Activated CD4-positive, alpha-beta memory T cell treated with anti-CD3 and anti-CD28 coated beads, Interleukin-2, amount 10 ng/mL, durations not matched to agents 7 days and 5 days (primary cell): ENCODE measurements at places on chromosomes 4 and X. TPM values are rescaled to one million over a fixed set of nuclear protein-coding genes. Genes with fewer than 3 reads are reported as not detected.
A peak's percentile ranks its signal among the peaks of the same experiment; 100 is the strongest.

Gene TEX13C
- not detected for total RNA-seq

Gene DNAAF6
- total RNA-seq: not detected

- H3K4me3 ChIP-seq: no peak overlapping the region
- no peaks in the 10 kb centered on the region for H3K27me3 ChIP-seq
- no peaks in the 10 kb centered on the region for H3K4me1 ChIP-seq
- no peak for DNase-seq
These were observed 146.1 kb downstream of the RBM46 start for GRCh38 chr4:154927126-154927680.

- H3K27ac ChIP-seq: no peak overlapping the region
- peak; percentile 49 for DNase-seq
- peaks cover 18% of the 10 kb centered on the region for H3K4me1 ChIP-seq
- no peaks in the 10 kb centered on the region for H3K36me3 ChIP-seq
- no peaks in the 10 kb centered on the region for H3K27me3 ChIP-seq
These were observed 5.8 kb upstream of the TET2 start for GRCh38 chr4:105140684-105141490.

- H3K4me1 ChIP-seq: peaks cover 18% of the 10 kb centered on the region
- H3K4me3 ChIP-seq: no peak overlapping the region
- peaks cover 9% of the 10 kb centered on the region for H3K36me3 ChIP-seq
- DNase-seq: no peak
- no peak overlapping the region for H3K27ac ChIP-seq
- peaks cover 73% of the 10 kb centered on the region for H3K27me3 ChIP-seq
These were observed 3.7 kb downstream of the CRMP1 start for GRCh38 chr4:5889002-5889696.

Gene ADH1B
- not detected for total RNA-seq

GRCh38 chrX:41692162-41692749 lies 3.5 kb downstream of the GPR34 start:
- H3K4me1 ChIP-seq: peaks cover 44% of the 10 kb centered on the region
- no peak overlapping the region for H3K4me3 ChIP-seq
- no peak for DNase-seq
- H3K27ac ChIP-seq: no peak overlapping the region
- H3K36me3 ChIP-seq: peaks cover 15% of the 10 kb centered on the region

DNA sequence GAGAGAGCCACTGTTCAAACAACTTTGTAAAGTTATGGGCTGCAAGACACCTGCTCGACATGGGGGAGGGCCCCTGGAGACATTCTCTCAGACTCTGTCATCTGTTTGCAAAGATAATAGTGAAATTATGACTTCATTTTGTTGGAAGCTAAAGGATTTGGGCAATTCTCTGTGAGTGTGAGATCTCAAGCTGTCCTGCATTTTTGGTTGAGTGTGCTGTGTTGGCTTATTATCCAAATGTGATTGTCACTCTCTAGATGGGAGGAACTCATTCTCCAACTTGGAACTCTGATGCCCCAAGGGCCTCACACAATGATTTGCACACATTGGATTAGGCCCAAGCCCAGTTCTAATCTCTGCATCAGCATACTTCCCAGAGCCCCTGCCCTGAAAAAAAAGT lies 63.7 kb downstream of the STK32B start:
- H3K4me3 ChIP-seq: no peak overlapping the region
- H3K36me3 ChIP-seq: no peaks in the 10 kb centered on the region
- no peak overlapping the region for H3K27ac ChIP-seq
- DNase-seq: no peak
- no peaks in the 10 kb centered on the region for H3K27me3 ChIP-seq

Gene HDX
- 1.2 TPM for total RNA-seq

Gene TET2
- 25.0 TPM for total RNA-seq

- H3K4me3 ChIP-seq: no peak overlapping the region
- no peaks in the 10 kb centered on the region for H3K36me3 ChIP-seq
- H3K27me3 ChIP-seq: no peaks in the 10 kb centered on the region
- no peak for DNase-seq
These were observed 60.9 kb downstream of the SH2D1A start for GRCh38 chrX:124407226-124407625.

Gene MPC1L
- not detected for total RNA-seq

- no peaks in the 10 kb centered on the region for H3K27me3 ChIP-seq
- H3K27ac ChIP-seq: no peak overlapping the region
- no peaks in the 10 kb centered on the region for H3K36me3 ChIP-seq
- H3K4me1 ChIP-seq: no peaks in the 10 kb centered on the region
- no peak for DNase-seq
These were observed 376.0 kb downstream of the GBA3 start for GRCh38 chr4:23068756-23069155.

GRCh38 chr4:172392741-172393140 lies 579.5 kb downstream of the GALNTL6 start:
- no peak overlapping the region for H3K27ac ChIP-seq
- no peak overlapping the region for H3K4me3 ChIP-seq
- H3K27me3 ChIP-seq: no peaks in the 10 kb centered on the region
- no peaks in the 10 kb centered on the region for H3K4me1 ChIP-seq
- DNase-seq: no peak
- no peaks in the 10 kb centered on the region for H3K36me3 ChIP-seq

DNA sequence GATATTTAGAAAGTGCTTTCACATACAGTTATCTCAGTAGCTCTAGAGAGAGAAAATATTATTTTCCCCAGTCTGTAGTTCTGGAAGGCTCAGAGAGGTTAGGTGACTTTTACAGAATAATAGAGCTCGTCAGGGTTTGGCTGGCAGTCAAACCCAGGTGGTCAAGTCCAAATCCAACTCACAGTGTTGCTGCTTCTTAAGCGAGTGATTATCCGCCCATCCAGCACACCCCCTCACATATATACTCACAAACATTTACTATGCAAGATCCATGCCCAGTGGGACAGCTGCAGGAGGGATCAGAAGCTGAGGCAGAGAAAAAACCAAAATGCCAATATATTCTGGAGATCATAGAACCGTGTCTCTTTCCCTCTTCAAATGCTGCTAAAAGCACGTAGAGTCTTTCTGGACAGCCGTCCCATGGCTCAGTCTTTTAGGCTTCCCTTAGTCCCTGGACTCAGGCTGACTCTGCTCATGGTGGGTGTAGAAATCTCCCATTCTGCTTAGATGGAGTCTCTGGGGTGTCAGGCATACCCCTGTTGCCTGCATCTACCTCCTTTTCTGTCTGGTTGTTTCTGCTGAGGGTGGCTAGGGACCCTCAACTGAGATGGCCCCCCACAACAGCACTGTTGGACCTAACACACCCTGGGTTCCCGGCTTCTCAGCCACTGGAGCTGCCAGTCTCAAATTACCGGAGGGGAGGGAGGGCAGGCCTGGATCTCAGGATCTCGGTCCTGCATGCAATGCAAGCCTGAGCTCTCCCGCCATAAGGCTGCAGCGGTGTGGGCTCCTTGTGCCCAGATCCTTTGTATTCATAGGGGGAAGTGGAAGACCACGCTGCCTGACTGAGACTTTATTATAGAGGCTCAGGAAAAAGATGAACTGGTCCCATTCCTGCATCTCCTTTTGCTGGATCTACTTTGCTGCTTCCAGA lies at the start of gene CHRNA9:
TSS of gene CHRNA9 (plus strand) at position 743 of the 934 bp plus-strand sequence. CDS start at position 878, 135 bp downstream.
- H3K36me3 ChIP-seq: no peaks in the 10 kb centered on the region
- DNase-seq: no peak
- H3K27me3 ChIP-seq: peaks cover 9% of the 10 kb centered on the region
- no peaks in the 10 kb centered on the region for H3K4me1 ChIP-seq
- H3K27ac ChIP-seq: no peak within 1 kb of the TSS
- H3K4me3 ChIP-seq: no peak within 1 kb of the TSS

Gene GABRG1
- not detected for total RNA-seq

Gene AKAP14
- total RNA-seq: not detected

- no peaks in the 10 kb centered on the region for H3K4me1 ChIP-seq
- DNase-seq: no peak
- no peaks in the 10 kb centered on the region for H3K36me3 ChIP-seq
- no peak overlapping the region for H3K27ac ChIP-seq
- H3K27me3 ChIP-seq: peaks cover 4% of the 10 kb centered on the region
These were observed 170.6 kb upstream of the FAM9B start for GRCh38 chrX:9204560-9204959.

Gene GPR173
- total RNA-seq: not detected

DNA sequence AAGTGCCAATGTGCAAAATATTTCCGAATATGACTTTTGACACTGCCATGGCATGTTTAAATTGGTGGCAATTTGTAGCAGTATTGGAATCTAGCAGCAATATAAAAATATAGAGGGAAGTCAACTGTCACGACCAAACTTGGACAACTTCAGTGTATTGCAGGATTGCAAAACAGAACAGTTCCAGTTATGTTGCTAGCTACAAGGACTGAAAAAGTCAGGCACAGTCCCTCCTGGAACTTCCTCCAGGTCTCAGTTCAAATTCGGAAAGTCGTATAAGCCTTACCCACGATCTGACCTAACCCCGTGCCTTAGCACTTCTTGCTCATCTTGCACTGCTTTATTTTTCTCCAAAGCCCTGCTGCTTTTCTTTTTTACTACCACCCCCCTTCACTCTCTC lies 390.0 kb upstream of the GALNT7 start:
- H3K36me3 ChIP-seq: no peaks in the 10 kb centered on the region
- no peak overlapping the region for H3K4me3 ChIP-seq
- no peaks in the 10 kb centered on the region for H3K27me3 ChIP-seq
- H3K27ac ChIP-seq: no peak overlapping the region

DNA sequence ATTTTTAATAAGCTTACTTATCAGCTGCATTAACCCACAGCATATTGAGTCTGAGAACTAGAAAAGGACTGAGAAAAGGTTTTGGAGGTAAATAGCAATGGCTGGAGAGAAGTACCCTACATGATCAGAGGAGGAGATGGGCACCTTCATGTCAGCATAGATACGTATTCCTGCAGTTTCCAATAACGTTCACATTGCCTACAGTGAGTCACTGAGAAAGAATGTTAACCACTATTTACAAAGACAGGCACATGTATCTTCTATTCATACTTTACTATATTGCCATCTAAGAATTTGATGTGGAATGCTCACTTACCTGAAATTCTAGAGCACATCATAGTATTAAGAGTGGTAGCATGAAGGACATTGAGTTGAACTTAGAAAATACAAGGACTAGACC lies 92.5 kb downstream of the TLL1 start:
- H3K27ac ChIP-seq: no peak overlapping the region
- H3K27me3 ChIP-seq: no peaks in the 10 kb centered on the region
- no peak for DNase-seq
- no peaks in the 10 kb centered on the region for H3K4me1 ChIP-seq

GRCh38 chr4:34182306-34182705 lies 2062.0 kb downstream of the ARAP2 start:
- DNase-seq: no peak
- no peak overlapping the region for H3K4me3 ChIP-seq
- no peak overlapping the region for H3K27ac ChIP-seq
